Astrocyte of the cerebellum (primary cell): ENCODE measurements at places on chromosomes 4 and X.

GRCh38 chrX:140141444-140142029, 176.2 kb upstream of the CXorf66 start:
- peak; percentile 23 for DNase-seq

- no peak for DNase-seq
Observed at GRCh38 chrX:10602646-10603045, 17.7 kb downstream of the MID1 start.

DNA sequence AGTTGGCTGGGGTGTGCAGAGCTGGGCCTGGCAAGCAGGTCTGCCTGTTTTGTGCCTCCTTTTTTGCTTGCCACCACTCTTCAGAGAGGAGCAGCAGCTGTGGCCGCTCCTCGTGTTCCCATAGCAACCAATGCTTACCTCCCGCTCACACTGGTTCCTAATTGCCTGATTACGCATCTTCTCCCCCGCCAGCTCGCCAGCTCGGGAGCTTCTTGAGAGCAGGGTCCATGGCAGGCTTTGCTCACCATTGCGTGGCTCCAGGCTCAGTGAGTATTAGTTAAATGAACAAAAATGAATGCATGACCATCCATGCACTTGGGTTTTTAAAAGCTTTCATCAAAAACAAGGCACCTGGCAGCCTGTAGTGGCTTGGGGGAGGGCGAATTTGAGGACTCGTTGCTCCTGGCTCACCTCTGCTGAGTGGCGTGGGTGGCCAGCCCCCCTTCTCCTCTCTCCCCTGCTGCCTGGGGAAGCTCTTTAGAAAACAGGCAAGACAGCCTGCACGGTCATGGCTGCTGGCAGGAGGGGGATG, 14.2 kb upstream of the PJA1 start:
- DNase-seq, result no peak

- DNase-seq, result no peak
Observed at GRCh38 chr4:89567936-89568335, 260.3 kb upstream of the GPRIN3 start.

DNA sequence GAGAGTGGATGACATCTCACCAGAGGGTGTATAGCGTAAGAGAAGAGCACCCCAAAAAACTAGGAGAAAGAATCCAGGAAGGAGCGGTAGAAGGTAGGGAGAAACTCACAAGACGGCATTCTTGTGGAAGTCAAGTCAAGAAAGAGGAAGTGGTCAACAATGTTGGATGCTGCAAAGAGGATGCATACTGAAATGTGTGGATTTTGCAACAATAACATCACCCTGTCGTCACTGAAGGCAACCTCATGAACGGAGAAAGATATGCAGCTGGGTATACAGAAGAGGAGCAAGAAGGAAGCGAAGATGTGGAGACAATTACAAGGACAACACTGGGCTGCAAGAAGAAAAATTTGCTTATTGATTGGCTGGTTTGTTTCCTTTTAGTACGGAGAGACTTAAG, 11.4 kb upstream of the TAPT1 start:
- no peak for DNase-seq

- DNase-seq, result no peak
Observed at GRCh38 chr4:7251321-7251720, 59.0 kb downstream of the SORCS2 start.

- no peak for DNase-seq
Observed at GRCh38 chr4:21535898-21536297, 412.7 kb downstream of the KCNIP4 start.

GRCh38 chrX:41409006-41409405, 38.1 kb upstream of the NYX start:
- no peak for DNase-seq

DNA sequence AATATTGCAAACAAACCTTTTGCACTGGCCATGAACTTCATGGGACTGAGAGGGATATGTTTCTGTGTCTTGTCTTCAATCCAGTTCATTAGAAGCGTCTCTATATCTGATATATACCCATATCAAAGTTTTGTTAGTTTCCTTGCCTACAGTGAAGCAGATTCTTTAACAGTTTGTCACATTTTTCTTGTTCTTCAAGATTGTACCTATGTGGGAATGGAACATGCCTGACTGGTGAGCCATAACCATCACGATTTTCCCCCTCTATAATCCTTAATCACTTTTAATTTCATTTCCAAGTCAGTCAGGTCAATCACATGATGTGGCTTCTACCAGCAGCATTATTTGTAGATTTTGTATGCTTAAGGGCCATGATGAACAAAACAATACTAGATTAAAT, 197.1 kb upstream of the PDE5A start:
- DNase-seq, result no peak

DNA sequence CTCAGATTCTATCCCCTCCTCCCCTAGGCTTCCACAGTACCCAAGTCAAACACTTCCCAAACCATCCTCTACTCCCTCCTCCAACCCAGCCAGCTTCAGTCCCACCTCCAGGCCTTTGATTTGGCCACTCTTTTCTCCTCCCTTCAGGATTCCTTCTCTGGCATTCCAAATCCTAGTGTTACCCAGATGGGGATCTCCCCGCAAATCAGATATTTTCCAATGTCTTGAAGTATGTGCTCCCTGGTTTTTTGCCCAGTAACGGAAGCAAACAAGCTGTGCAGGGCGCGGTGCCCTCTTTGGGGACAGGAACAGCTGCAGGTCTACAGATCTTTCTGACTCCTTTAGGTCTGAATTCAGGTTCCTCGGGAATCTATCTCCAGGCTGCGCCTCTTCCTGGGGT, 2.2 kb upstream of the SYN1 start:
- DNase-seq, result no peak

- no peak for DNase-seq
Observed at GRCh38 chr4:650951-651883, 22.9 kb downstream of the ATP5ME start.

- peak; percentile 40 for DNase-seq
Observed at GRCh38 chr4:172202480-172203076, 389.4 kb downstream of the GALNTL6 start.

GRCh38 chrX:137052643-137053235, 18.9 kb upstream of the GPR101 start:
- no peak for DNase-seq

DNA sequence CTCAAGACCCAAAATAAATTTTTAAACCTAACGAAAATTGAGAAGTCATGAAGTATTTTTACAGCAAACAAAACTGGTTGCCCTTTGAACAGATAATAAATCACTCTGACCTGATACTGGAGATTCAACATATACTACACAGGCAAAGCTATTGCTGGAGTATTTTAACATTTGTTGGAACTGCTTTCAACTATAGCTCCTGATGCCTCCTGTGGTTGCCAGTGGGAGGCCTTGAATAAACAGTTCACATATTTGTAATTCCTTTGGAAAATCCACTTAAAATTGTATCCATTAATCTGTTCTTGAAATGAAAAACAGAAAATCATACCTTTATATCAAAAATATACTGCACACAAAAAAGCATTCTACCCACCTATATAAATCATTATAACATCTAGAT, 605.1 kb downstream of the KCTD8 start:
- DNase-seq, result peak; percentile 36

DNA sequence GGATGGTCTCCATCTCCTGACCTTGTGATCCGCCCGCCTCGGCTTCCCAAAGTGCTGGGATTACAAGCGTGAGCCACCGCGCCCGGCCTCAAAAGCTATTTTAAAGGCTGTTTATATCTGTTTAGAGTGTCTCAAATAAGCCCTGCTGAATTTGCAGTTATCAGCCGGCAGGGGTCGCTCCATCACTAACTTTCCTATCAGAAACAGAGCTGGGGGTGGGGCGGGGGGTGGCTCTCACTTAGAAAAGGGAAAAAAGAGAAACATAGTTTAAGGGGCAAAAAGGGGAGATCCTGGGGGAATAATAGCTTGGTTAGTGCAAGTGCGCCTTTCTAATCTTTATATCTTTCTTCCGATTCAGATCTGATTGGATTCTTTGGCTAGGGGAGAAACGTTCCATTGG, 450.7 kb downstream of the UBE2NL start:
- DNase-seq, result no peak

DNA sequence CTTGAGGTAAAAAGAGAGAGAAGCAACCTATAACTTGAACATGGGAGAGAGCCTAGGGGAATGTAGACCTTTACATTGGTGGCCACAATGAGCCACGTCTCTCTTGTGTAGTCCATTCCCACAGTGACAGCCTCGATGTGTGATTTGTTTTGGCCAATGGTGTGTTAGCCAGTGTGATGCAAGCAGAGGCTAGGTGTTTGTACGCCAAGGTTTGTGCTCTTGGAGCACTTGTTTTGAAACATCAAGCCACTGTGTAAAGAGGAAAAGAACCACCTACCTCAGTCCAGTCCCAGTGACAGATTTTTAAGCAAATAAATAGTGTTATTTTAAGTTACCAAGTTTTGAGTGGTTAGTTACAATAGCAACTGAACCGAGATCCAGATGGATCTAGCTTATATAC, 23.9 kb upstream of the TMEM192 start:
- no peak for DNase-seq

- no peak for DNase-seq
Observed at GRCh38 chrX:149462849-149463248, 42.3 kb downstream of the IDS start.

GRCh38 chr4:1834047-1834775, 21.7 kb downstream of the LETM1 start:
- DNase-seq, result no peak

DNA sequence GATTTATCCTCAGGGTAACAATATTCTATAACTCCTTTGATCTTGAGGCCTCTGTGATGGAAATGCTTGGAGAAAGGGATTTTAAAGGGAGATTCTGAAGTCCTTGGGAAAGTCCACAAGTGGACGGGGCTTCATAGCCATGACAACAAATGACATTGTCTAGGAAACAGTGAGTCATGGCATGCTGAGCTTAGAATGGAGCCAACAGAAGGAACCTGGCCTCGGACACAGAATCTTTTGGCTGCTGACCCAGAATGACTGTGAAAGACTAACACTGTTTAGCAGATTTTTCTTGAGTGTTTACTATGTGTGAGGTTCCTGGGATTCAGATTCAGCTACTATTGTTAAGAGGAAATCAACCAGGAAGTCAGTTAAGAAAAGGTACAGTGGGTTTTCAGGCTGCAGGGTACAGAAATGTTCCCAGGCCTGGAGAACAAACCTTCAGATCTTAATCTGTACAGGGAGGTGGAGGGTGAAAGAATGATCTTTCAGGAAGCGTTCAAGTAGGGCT, 18.1 kb upstream of the CXCL2 start:
- peak; percentile 97 for DNase-seq

GRCh38 chr4:143396695-143397094, 60.0 kb downstream of the GAB1 start:
- no peak for DNase-seq

- DNase-seq, result no peak
Observed at GRCh38 chr4:8675383-8675782, 82.8 kb downstream of the CPZ start.

- no peak for DNase-seq
Observed at GRCh38 chrX:134679644-134680043, 21.4 kb upstream of the PLAC1 start.

DNA sequence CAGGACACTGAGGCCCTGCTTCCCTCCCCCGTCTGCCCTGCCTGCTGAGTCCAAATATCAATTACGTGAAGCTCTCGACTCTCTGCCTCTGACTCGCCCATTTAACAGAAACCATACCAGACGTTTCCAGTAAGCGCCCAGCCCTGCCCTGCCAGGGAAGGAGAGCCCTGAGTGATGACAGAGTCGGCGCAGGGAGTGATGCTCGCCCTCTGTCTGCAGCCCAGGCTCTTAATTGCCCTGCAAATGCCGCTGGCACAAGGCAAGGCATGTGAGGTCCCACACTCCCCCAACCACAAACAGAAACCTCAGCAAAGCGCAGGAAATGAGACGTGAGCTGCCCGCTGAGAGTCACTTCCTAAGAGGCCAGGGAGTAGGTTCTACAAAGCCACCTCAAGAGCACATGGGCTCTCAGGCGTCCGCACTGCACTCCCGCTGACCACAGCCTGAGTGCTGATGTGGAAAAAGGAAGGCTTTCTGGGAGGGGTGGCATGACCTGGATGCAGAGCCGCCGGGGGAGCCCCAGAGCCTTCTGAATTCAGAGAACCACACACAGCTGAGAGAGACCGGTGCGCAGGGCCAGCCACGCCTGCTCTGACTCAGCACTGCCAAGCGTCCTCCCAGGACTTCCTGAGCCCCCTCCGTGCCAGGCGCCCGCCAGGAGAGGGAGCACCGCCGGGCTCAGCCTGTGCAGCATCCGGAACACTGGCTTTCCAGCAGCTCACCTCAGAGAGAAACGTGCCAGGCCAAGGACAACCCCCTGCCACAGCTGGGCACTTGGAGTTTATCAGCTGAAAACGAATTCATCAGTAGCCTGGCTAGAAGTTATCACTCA, 5.3 kb downstream of the ZFYVE28 start:
- DNase-seq, result peak; percentile 94

- DNase-seq, result no peak
Observed at GRCh38 chrX:154494715-154495114, 4.3 kb upstream of the SLC10A3 start.

DNA sequence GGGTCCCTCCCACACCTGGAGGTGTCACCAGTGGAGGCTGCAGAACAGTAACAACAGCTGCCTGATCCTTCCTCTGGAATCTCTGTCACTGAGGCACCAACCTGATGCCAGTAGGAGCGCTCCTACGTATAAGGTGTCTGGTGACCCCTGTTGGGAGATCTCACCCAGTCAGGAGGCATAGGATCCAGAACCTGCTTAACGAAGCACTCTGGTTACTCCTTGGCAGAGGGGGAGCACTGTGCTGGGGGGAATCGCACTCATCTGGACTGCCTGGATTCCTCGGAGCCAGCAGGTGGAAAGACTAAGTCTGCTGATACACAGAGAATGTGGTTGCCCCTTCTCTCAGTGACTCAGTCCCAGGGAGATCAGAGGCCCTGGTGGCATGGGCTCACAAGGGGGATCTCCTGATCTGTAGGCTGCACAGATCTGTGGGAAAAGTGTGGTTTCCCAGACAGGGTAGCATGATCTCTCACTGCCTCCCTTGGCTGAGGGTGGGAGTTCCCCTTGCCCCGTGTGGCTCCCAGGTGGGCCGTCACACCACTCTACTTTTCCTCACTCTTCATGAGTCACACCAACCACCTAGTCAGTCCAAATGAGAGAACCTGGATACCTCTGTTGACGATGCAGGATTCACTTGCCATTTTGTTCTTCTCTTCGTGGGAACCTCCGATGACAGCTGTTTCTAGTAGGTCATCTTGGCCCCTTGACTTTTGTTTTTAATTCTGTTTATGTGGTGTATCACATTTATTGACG, 305.9 kb downstream of the IDS start:
- no peak for DNase-seq

DNA sequence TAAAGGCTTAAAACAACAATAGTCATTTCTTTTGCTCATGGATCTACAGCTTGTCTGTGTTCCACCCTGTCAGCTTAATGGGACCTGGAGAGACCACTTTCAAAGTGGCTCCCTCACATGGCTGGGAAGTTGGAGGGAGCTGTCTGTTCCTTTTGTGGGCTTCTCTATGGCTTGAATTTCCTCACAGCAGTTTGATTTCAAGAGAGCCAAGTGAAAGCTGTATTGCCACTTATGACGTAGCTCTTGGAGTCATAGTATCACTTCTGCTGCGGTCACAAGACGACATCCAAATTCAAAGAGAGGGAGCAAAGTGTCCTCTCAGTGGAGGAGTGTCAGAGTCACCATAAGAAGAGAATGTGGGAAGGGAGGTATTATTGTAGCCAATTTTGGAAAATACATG, 22.7 kb upstream of the ACSL1 start:
- no peak for DNase-seq
